IMR-90 (cell line): ENCODE measurements at places on chromosomes 6 and 20. TPM values are rescaled to one million over a fixed set of nuclear protein-coding genes. Genes with fewer than 3 reads are reported as not detected.

- DNase-seq, result no peak
These were observed 148.1 kb upstream of the HDAC2 start for GRCh38 chr6:114119056-114119455.

DNA sequence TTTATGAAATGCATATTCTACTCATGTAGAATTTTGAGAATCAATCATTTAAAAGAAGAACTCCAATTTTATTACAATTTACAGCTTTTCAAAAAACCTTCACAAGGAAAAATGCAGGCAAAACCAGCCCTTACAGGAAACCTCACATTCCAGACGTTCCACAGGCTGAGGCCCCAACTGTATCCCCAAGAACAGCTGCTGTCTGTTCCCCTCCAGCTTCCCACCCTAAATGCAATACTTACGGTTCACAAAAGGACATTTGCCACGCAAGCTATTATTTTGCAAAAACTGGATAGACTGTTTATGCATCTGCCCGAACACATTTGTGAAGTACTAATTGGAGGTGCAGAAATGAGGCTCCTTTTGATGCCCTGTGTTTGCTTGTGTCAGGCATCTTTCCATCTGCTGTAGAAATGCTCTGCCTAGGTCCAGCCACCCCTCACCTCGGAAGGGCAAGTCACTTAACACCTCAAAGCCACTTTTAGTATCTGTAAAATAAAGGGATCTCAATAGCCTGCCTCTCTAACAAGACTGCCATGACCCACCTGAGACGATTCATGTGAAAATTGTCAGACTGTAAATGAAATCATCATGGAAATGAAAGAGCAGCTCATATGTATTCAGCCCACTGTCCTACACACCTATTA lies 26.5 kb downstream of the PDE10A start:
- peak; percentile 64 for DNase-seq

GRCh38 chr6:112613410-112613809 lies 266.3 kb downstream of the RFPL4B start:
- DNase-seq, result no peak

- DNase-seq, result no peak
These were observed 46.6 kb upstream of the MRPS10 start for GRCh38 chr6:42264162-42264851.

GRCh38 chr6:15386110-15386755 lies 140.4 kb downstream of the JARID2 start:
- no peak for DNase-seq

DNA sequence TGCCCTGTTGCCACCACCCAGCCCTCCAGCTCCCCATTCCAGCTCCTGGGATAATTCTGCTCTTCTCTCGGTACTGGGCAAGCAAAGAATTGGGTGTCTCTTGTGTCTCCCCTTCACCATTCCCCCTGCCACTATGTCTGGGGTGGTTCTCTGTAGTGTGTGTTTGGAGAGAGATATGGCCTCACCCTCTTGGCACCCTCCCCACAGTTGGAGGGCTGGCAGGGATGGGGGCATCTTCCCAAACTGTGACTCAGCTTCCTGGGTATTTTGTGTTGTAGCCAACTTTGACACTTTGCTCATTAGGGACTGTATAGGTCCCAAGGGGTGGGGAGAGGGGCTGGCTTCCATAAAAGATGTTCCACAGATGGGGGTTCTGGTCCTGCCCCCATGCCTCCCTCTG lies 1.7 kb downstream of the TNXB start:
- no peak for DNase-seq

- no peak for DNase-seq
These were observed 797 bp upstream of the ZNF133 start for GRCh38 chr20:18287546-18287914.

GRCh38 chr20:9015984-9016324 lies 52.9 kb upstream of the PLCB4 start:
- DNase-seq, result peak; percentile 58

GRCh38 chr6:98636941-98637340 lies 197.4 kb upstream of the POU3F2 start:
- no peak for DNase-seq

- peak; percentile 26 for DNase-seq
These were observed 19.5 kb upstream of the UBE2J1 start for GRCh38 chr6:89371849-89372505.

- peak; percentile 23 for DNase-seq
These were observed 96.9 kb upstream of the HMGCLL1 start for GRCh38 chr6:55675941-55676340.

DNA sequence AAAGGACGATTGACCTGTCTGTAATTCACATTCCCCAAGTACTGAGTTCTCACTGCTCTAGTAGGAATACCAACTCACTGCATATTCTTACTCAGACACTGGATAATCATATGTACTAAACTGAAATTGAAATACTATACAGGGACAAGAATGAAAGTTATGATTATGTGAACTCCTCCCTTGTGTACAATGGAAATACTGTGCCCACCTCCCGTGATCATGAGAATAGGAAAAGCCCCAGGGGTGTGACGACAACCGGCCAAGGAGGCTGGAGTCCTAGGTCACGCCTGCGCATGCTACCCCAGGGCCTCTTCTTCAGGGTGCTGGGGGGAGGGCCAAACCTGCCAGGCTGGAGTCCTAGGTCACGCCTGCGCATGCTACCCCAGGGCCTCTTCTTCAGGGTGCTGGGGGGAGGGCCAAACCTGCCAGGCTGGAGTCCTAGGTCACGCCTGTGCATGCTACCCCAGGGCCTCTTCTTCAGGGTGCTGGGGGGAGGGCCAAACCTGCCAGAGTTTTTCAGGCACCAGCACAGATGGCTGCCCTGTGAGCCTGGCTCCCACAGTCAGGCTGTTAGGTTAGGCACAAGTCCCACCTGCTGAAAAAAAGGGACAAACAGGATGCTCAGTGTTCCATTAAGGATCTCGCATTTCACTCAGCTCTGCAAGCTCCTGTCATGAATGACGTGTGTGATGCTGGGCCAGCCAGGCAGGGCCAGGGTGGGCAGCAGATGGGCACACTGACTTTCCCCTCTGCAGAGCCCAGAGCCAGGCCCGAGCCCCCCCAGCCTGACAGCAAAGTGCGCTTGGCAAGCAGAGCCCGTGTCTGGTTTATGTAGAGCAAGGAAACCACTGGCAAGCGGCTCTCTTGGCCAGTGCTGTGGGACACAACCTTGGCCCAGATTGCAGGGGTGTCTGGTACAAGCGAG lies 107.7 kb downstream of the FOXF2 start:
- no peak for DNase-seq

DNA sequence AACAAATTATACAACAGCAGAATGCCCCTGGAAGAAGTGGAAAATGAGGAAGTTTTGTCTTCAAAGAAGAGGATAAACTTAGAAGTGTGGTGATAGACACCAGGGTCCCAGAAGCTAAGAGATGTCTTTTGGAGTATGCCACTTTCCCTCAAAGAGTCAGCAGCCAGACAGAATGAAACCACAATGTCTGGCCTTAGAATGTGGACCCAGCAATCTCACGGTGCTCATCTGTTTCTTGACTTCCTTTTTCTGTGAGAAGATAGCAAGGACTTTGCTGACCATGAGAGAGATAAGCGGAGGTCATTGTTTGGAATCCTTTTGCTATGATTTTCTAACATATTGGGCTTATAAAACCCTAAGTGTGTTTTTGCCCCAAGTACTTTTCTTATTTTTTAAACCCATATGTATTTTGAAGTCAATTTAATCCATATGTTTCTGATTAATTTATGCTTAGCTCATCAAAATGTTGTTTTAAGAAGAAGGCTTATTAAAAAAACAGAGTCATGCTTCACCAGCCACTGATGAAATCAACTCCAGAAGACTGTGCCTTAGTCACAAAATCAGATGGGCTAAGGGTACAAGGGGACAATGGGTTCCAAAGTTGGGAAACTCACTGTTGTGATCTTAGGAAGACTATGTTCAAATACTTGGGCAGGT lies 451.2 kb upstream of the JAG1 start:
- no peak for DNase-seq

- DNase-seq, result no peak
These were observed 75.8 kb downstream of the MYB start for GRCh38 chr6:135256866-135257265.

DNA sequence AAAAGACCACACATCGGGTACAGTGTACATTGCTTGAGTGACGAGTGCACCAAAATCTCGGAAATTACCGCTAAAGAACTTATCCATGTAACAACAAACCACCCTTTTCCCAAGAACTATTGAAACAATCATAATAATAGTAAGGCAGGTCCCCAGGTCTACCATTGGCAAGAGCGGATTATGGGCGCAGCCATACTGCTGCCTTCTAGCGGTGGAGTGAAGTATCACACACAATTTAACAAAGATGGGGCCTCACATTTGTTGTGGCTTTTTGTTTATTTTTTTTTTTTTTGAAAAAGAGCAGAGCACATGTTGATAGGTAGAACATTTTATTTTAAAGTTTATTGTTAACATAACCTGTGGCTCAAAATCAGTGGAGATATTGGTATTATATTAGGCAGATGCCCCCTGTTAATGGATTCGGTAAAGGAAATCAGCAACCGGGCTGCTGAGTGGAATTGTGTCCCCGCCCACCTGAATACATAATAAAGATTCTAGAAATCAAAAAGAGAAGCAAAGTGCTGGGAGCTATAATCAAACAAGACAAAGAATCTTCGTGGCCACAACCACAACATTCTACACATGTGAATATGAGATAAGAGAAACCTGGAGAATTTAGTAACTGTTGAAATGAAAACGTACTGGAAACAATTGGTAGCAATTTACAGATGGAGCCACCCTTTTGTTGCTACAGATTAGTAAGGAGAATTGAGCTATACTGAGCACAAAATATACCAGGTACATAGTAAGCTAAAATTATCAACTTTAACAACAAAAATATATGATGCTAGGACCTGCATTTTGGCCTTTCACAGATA lies 94.2 kb upstream of the EXOC2 start:
- DNase-seq, result peak; percentile 3

GRCh38 chr6:166751051-166751595 lies 124.1 kb upstream of the RPS6KA2 start:
- DNase-seq, result no peak

- DNase-seq, result no peak
These were observed 32.4 kb downstream of the VAPB start for GRCh38 chr20:58421497-58421850.

GRCh38 chr6:90472716-90473115 lies 114.2 kb downstream of the MAP3K7 start:
- no peak for DNase-seq

DNA sequence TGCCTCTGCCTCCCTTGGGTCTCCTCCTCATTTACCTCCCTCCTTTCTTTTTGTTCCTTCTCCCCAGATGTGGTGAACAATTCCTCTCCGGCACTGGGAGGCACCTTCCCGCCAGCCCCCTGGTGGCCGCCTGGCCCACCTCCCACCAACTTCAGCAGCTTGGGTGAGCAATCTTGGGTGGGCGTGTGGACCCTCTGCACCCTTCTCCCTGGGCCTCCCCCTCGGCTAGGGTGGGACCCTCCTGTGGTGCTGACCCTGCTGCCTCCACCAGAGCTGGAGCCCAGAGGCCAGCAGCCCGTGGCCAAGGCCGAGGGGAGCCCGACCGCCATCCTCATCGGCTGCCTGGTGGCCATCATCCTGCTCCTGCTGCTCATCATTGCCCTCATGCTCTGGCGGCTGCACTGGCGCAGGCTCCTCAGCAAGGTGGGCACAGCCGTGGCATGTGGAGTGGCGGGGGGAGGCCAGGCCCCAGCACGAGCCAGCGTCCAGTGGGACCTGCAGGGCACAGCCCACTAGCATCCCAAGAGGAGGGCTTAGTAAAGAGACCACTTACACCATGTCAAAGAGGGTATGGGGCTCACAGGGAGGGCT lies 8.8 kb downstream of the DDR1 start:
- no peak for DNase-seq

GRCh38 chr6:38034274-38034914 lies 214.9 kb downstream of the ZFAND3 start:
- DNase-seq, result peak; percentile 79

DNA sequence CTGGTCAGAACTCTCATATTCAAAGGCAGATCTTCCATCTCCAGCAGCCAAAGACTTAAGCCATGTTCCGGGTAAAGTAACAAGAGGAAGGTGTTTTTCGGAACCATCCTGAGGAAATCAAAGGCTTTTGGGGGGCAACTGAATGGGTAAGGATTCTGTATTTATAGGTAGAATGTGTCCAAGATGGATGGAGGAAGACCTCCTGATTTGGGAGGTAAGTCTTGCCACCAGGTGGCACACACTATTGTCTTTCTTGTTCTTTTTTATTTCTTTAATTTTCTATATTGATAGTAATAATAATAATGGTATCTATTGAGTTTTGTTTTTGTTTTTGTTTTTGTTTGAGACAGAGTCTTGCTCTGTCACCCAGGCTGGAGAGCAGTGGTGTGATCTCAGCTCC lies 53.0 kb upstream of the UBR2 start:
- no peak for DNase-seq

GRCh38 chr20:47317127-47317895 lies 39.2 kb downstream of the ZMYND8 start:
- peak; percentile 98 for DNase-seq

GRCh38 chr20:54086507-54087039 lies 16.2 kb upstream of the BCAS1 start:
- peak; percentile 57 for DNase-seq

DNA sequence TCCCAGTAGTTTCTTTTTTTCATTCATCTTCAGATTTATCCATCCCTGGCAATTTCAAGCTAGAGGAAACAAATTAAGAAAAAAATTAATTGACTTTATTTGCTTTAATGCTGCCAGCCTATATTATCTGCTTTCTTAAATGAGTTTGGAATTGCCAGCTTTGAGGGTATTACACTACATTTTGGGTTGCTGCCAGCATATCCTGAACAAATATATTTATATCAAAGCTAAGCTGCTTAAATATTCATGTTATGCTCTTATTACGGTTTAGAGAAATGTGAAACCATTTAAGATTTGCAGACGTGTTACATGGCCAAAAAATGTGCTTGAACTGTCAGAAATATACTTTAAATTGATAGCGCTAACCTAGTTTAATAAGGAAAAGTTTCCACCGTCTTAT lies 59.7 kb downstream of the GRIK2 start:
- DNase-seq, result no peak

DNA sequence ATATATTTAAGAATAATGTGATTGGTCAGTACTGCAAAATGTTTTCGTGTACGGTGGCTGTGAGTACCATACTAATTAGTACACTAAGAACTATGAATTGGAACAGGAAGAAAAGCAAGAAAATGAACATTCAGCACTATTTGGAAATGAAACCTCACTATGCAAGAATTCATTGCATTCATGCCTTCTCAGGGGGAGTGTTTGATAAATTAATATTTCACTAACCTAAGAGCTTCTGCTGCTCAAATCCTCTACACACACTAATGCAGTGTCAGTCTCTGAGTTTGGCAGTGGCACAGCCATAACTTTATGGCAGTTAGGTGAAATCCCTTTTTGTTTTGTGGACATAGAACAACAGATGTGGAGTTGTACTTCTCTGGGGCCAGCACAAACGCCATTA lies 60.1 kb downstream of the SLC16A10 start:
- DNase-seq, result no peak

RPS21 gene
- total RNA-seq, result 2,710 and 3,846 TPM in 2 replicates

CRISP3 gene
- not detected in 2 replicates for total RNA-seq

ARID1B gene
- 14.5 and 22.8 TPM in 2 replicates for total RNA-seq

EYS gene
- under 0.01 TPM in 2 replicates for total RNA-seq

RCAN2 gene
- total RNA-seq, result 1.3 and 2.2 TPM in 2 replicates

TINAG gene
- total RNA-seq, result not detected in 2 replicates

HRH3 gene
- not detected in 2 replicates for total RNA-seq

PSORS1C2 gene
- total RNA-seq, result not detected in 2 replicates

SSR1 gene
- total RNA-seq, result 120 and 213 TPM in 2 replicates

OXT gene
- not detected in 2 replicates for total RNA-seq

PCSK2 gene
- not detected in 2 replicates for total RNA-seq

BMP7 gene
- total RNA-seq, result not detected in 2 replicates

TRIM27 gene
- 48.0 TPM in 2 replicates for total RNA-seq
